ENCODE measurements at places on chromosomes 16 and 17.

DNA sequence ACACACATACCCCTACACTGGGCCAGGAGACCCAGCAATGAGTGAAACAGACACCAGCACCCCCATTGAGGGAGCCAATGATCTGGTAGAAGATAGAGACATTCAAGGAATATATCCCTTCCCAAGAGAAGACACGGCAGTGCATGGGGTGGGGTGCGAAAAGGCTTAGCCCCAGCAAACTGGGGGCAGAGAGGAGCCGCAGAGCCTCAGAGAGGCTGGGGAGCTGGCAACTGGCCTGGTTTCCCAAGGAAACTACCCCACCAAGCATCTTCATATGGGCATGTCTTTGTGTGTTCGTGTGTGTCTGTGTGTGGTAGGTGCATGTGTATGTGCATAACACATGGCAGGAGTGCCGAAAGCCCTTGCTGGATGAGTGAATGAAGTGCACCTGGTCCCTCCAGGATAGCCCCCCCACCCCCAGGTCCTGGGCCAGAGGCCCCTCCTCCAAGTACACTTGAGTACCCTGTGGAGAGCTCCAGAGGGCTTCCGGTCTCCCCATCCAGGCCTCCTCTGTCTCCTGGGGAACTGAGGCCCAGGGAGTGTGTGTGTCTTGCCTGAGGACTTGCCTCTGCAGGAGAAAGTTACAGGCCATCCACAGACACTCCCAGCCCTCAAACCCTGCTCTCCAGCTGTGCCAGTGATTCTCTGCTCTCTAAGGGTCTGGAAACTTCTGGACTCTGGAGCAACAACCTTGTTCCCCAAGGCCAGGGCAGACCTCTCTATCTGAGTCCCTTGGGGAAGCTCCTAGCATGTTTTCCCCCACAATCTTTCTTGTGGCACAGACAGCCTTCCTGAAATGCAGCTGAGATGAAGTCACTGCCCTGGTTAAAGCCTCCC lies 15.9 kb downstream of the TBX2 start:
- DNase-seq: no peak

GRCh38 chr17:75124041-75124818 lies 7.3 kb downstream of the NT5C start:
- DNase-seq: peak; percentile 64

GRCh38 chr17:18246880-18247612 lies 11.5 kb downstream of the FLII start:
- no peak for DNase-seq

DNA sequence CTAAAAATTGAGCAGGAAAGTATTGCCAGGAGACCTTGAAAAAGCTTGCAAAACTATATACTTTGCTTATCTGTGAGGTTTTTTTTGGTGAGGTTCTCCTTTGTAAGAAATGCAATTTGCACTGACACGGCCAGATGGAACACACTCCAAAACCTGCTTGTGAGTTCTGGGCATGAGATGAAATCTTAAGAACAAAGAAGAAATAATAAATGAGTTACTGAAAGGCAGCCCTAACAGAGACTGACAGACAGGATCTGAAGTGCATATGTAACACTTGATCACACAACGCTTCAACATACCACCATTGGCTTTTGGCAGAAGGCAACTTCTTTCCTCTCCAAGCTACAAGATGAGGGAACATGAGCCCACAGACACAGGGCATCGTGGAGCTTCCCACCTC lies 82.6 kb downstream of the USP31 start:
- DNase-seq: no peak

- DNase-seq: no peak
These were observed 71.5 kb downstream of the TAOK1 start for GRCh38 chr17:29461483-29462206.

DNA sequence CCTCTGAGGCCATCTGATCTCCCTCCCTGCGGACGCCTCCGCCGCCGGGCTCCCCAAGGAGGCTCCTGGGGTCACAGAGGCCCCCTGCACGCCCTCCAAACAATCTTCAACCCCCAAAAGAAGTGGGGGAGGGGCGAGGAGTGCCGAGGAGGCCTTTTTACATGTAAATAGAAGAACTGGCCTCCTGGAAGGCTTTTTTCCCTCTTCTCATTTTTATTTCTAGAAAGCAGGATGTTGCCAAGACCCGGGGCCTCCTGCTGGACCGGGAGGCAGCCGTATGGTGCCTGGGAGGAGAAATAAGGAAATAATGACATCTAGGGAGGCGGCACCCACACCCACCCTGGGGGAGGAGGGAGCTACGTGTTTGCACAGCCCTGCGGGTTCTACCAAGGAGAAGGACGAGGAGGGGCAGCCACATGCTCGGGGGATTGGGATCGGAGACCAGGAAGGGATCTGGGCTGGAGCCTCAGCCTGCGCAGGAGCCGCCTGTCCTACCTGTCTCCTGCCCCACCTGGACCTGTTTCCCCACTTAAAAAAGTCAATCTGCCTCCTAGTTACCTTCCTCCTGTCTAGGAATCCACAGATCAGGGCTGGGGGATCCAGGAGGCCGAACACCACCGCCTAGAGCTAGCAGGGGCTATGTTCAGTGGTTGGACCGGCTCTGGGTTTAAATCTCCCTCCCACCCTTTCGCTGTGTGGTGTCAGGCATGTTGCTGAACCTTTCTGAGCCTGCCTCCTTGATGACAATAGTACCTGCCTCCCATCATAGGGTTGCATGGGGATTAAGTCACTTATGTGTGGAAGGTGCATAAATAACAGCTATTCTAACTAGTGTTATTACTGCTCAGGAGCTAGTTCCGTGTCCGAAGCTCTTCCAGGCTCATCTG lies 175.7 kb upstream of the GSE1 start:
- DNase-seq: no peak

GRCh38 chr17:2343421-2343820 lies 6.1 kb downstream of the SGSM2 start:
- DNase-seq: peak; percentile 20

GRCh38 chr16:12405089-12405488 lies 398.6 kb downstream of the CPPED1 start:
- no peak for DNase-seq

GRCh38 chr16:17162560-17162959 lies 308.2 kb downstream of the XYLT1 start:
- no peak for DNase-seq

DNA sequence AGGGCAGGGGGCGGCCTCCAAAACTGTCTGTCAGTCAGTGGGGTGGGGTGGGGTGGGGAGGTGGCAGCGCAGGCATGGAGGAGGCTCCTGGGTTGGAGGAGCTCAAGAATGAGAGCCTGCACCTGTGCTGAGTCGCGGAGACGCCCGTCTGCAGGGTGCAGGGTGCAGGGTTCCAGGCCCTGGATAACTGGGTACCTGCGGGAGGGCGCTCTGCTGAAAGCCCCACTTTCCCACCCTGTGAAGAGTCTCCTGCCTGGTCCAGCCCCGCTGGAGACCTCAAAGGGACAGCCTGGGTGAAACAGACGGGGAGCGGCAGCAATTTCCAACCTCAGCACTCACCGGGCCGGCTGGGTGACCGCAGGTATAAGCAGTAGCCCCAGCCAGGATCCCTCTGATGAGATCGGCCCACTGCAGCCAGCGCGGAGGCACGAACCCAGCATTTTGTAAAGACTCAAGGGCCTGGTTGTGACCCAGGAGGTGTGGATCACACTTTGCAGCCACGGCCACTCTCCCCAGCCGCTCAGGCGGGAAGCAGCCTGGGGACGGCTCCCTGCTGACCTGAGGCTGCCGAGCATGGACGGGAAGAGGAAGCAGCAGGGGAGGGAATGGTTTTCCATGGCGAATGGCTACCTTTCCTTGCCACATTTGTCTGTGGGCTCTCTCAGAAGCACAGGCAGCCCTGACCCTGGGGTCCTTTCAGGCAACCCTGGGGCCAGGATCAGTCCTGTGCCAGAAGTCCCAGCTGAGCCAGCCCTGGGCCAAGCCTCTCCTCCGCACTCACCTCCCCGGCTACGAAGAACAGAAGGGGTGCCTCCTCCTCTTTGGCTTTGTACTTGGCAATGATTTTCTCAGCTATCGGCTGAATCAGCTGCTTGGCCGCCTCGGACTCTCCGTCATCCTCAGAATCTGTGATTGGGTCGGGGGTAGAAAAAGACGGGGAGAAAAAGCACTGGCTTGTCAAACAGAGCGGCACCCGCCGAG lies 21.0 kb downstream of the MRM3 start:
- DNase-seq: no peak

GRCh38 chr16:16131204-16131603 lies 92.1 kb downstream of the ABCC6 start:
- no peak for DNase-seq

DNA sequence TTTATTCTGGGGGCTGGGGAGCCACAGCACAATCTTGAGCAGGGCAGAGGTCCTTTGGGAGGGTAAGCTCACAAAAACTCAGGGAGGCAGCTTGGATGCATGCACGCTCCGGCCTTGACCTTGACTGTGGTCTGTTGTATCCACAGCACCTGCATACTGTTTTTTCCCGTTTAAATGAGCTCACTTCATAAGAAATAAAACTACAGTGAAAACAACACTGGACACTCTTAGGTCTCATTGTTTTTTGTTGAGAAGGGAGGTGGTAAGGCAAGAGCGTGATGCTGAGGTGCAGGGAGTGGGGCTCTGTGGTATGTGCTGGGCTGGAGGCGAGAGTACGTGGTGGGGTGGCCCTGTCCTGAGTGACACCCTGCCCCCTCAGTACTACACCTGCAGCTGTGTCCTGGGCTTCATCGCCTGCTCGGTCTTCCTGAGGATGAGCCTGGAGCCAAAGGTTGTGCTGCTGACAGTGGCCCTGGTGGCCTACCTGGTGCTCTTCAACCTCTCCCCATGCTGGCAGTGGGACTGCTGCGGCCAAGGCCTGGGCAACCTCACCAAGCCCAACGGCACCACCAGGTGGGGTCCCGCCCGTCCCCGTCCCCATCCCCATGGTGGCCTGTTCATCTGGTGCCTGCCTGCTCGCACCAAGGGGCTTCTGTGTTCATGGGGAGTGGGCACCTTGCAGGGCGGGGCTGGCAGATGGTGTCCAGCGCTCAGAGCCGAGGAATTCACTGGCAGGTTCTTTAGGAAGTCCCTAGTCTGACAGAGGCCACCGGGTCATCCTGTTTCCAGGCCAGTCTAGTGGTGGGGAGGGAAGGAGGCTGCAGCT lies 44.2 kb downstream of the ADCY7 start:
- no peak for DNase-seq

GRCh38 chr17:13230350-13231264 lies 212.8 kb upstream of the ELAC2 start:
- DNase-seq: no peak

DNA sequence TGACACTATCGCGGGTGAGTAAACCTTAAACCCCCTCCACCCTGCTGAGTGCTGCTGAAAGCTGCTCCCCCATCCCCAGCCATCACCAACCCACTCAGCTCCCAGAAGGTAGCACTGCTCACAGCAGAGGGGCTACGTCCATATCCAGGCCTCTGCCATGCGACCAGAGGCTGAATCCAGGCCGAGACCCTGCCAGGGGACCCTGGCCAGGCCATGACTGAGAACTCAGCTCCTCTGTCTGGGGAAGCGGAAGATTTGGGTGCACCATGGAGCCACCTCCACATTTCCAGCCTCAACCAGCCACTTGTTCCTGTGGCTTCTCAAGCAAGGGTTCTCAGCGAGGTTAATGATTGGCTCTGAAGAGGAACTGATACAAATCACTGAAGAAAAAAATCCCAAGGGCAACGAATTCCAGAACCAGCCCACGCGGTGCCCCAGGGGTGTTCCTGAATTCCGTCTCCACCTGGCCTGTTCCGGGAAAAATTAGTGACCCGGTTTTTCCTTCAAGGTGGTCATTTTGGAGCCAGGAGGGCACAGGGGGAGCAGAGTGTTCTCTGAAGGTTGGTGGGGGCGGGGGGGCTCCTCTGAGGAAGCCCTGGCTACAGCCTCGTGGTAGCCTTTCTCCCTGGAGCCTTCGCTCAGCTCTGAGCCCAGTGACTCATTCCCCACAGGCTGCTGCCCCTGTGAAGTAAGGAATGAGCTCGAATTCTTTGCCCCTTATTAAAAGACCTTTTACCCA lies 9.3 kb upstream of the SLC16A5 start:
- no peak for DNase-seq

GRCh38 chr17:56786989-56787482 lies 46.7 kb downstream of the C17orf67 start:
- DNase-seq: peak; percentile 61

DNA sequence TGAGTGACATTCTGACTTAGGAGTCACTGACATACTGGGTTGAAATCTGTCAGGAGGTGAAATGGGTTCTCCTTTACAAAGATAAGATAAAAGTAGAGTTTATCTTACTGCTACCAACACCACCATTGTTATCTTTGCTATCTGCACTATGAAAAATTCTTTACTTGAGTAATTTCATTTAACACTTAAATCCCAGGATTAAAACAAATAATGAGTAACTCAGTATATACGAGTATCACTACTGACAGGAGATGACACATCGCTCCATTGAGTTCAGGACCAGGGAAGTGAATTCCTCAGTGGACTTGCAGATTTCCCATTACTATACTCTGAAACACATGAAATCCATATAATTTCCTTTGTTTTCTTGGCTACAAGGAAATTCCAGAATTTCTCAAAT lies 242.1 kb upstream of the NLRP1 start:
- DNase-seq: no peak

DNA sequence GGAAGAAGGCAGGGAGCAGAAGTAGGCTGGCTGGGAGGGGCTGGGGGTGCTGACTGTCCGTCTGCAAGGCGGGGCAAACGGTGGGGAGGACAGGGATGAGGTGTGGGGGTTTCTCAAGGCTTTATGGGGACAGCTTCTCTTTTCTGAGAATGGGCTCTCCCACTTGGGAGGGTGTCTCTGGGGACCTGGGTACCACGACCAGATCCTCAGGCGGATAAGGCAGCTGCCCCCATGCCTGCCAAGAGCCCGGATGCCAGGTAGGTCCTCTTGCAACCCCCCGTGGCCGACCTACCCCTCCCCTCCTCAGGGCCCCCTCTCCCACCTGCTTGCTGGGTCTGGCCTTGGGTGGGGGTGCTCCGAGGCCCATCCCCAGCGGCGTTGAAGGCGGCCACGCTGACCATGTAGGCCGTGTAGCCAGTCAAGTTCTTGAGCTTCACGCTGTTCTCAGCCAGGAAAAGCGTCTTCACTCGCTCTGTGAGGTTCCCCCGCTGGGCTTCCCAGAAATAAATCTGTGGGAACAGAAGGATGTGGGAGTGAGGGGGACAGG lies 56.4 kb upstream of the CDC42EP4 start:
- DNase-seq: no peak

DNA sequence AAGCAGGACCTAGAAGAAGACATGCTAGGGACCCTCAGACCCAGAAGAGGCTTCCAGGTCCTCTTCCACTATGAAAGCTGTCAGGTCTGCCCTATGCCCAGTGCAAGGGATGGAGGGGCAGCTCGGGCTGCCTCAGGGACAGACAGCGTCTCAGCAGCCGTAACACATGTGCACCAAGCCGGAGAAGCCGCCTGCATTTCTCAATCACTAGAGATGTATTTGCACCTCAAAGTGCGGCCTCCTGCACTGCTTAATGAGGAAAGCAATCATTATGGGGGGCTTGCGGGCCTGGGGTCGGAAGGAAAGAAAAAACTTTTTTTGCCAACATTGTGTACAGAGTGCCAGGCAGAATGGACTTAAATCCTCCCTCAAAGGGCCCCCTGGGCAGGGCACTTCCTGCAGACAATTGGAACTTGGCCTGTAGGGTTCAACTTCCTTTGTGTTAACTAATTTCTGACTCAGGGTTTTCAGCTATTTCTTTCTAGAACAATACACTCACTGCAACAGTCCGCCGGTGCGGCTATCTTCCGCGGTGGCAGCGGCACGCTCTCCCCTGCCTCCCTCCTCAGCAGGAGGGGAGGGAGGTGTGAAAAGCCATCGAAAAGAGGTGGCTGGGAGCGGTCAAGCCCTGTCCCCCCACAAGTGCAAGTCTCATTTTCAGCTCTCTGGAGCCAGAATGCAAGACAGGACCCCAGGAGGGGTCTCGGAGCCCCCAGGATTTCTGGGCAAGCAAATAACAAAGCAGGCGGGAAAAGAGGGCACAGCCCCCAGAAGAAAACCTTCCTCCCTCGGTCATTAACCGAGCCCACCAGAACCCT lies 101.2 kb downstream of the ZNF423 start:
- DNase-seq: no peak

GRCh38 chr17:64296246-64296645 lies 33.2 kb upstream of the TEX2 start:
- no peak for DNase-seq
